ENCODE measurements at places on chromosomes 5 and 9.

GRCh38 chr5:74107899-74108298, 481.9 kb downstream of the ARHGEF28 start:
- no peak for DNase-seq

GRCh38 chr5:110852053-110852452, 113.2 kb downstream of the SLC25A46 start:
- DNase-seq: no peak

DNA sequence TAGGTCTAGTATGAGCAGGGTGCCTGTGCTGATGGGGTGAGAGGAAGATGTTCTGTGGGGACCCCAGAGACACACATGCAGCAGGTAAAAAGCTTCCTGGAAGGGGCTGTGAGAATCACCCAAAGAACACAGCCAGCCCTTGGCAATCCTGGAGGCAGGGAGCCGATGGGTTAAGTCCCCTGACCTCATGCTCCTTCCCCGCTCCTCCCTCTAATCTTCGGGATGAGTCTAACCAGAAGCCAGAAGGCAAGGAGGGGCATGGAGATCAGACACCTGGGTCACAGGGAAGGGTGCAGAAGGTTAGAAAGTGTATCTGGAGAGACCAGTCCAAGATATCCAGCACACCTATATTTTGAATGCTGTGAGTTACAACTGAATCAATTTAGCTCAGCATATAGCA, 274.1 kb upstream of the PAPPA start:
- no peak for DNase-seq

GRCh38 chr5:24783596-24783995, 138.8 kb upstream of the CDH10 start:
- DNase-seq: no peak

DNA sequence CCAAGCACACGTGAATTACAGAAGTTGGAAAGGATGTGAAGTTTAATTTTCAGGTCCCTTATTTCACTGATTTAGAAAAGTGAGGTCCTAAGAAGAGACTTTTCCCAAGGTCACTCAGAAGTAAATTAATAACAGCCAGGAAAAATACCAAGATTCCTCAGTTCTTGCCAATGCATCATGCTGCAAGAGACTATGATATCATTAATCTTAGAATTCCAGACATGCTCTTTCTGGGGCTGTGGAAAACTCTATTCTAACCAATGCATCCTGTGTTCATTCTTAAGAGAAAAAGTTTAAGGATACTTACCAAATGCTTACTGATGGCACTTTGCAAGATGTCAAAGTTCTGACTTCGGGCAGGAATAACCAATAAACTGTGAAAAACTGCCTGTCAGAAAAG, 42.8 kb downstream of the TEX10 start:
- DNase-seq: no peak

DNA sequence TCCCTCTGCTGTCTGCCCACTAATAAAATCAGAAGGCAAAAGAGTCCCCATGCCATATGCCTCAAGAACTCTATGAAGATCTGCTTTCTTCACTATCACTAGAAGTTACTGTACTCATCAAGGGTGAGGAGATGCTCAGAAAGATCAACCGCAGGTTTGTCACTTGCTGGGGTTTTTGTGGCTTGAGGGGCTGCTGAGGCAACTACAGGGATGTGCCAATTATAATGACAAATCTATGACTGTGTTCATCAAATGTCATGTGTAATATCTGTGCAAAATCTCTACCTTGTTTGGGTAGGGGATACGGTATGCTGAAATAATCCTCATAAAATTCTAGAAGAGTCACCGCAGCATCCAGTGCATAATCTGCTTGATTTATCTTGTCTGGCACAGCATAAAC, 13.0 kb downstream of the ERAP1 start:
- no peak for DNase-seq

- no peak for DNase-seq
These were observed 209.0 kb downstream of the CSNK1G3 start for GRCh38 chr5:123720955-123721354.

GRCh38 chr5:125134216-125135081, 388.0 kb upstream of the ZNF608 start:
- no peak for DNase-seq

GRCh38 chr5:79868163-79868670, 122.8 kb downstream of the MTX3 start:
- no peak for DNase-seq

DNA sequence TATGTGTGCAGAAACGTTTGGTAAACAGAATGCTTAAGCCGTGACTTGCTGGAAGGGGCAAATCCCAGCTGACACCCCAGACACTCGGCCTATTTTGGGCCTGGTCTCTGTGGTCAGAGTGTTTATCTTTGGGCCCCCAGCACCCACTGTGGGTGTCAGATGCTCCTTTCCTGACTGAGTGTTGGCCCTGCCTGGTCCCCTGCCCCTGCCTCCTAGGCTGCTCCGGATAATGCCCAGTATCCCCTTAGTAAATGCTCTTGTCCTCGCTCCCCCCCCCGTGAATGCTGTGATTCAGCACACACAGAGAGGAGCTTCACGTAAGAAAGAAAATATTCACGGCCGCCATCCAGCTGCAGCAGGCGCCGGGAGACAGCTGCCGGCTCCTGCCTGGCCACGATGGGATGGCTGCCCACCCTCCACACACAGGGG, 11.3 kb upstream of the ANGPTL2 start:
- no peak for DNase-seq

GRCh38 chr5:115295777-115296123, 704 bp downstream of the CCDC112 start:
- DNase-seq: no peak

GRCh38 chr5:103098993-103099392, 20.9 kb downstream of the GIN1 start:
- DNase-seq: no peak

DNA sequence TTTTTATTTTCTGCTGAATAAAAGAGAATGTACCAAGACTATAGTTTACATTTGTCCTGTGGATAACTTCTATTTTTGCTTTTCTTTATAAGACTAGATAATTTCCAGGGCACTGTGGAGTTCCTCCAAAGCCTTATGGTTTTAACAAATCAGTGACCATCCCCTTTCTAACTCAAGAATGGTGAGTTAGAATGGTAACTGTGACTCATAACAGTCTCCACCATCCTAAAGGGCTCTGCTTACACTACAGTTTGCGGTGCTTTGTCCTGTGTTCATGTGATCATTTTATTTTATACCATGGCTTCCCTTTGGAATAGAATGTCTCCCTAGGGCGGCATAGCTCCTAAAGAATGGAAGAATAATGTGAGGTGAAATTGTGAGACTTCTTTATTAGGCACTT, 30.2 kb downstream of the WDR36 start:
- DNase-seq: no peak

GRCh38 chr5:170551076-170551475, 47.3 kb downstream of the KCNIP1 start:
- DNase-seq: no peak

- DNase-seq: no peak
These were observed 101.7 kb upstream of the FST start for GRCh38 chr5:53378590-53379247.

Measured in SIG-M5 (cell line).